ENCODE measurements at places on chromosomes 11 and 22.

GRCh38 chr22:20113551-20114310 lies 2.2 kb upstream of the RANBP1 start:
- no peak for DNase-seq

GRCh38 chr11:112593440-112593839 lies 332.8 kb upstream of the PLET1 start:
- DNase-seq, result no peak

DNA sequence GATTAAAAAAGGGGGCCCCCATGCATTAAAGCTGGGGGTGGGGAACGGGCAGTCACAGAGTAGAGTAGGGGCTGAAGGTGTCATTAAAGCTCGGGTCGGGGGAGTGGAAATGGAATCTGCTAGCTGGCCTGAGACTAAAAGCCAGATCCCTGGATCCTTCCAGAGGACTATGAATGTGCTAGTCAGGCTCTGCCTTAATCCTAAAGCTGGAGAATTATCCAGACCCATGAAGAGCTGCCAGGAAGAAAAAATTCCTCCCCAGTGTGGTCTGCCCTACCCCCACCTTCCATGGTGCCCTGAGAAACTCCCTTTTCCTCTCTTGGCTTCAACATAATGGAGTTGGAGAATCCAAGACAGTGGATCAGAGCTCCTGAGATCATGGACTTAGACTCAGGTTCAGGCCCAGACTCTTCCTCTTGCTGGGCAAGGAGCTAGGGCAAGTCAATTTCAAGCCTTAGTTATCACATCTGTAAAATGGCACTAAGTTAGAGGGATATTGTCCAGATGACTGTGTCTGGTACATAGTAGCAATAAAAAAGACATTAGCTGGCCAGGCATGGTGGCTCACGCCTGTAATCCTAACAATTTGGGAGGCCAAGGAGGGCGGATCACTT lies 24.0 kb upstream of the SMTN start:
- DNase-seq, result no peak

DNA sequence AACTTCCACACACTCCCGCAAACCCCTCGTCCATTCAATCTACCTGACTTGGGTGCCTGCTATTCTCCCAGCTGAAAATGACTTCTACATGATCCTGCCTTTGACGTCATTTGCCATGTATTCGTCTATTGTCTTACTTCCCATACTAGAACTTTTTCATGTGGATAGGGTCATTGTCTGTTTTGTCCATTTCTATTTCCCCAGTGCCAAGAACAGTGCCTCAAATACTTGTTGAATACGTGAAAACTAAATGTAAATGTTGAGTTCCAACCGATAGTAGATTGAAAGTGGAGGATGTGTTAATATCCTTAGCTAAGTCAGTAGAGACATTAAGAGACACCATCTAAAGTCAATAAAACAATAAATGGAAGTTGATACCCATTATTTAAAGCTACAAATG lies 935 bp downstream of the TRIM68 start:
- DNase-seq, result peak; percentile 73

GRCh38 chr22:48908547-48908946 lies 919.1 kb downstream of the BRD1 start:
- no peak for DNase-seq

DNA sequence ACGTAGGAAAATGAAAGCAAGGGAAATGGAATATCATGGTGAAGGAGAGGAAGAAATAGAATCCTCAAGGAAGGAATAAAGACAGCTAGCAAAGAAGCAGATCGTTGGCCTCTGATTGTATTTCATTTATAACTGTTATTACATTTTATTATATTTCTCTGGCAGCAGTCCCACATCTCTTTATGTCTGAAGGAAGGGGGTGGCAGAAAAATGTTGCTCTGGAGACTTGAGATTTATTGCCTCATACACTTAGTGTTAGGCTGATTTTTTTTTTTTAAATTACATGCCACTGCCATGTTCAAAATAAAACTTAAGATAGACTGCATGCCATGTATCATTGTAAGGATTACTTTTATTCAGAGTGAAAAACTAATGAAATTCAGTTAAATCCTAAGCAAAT lies 971.7 kb upstream of the CHORDC1 start:
- no peak for DNase-seq

Data from DMS53 (cell line).